ENCODE measurements at places on chromosomes 5 and 9.

DNA sequence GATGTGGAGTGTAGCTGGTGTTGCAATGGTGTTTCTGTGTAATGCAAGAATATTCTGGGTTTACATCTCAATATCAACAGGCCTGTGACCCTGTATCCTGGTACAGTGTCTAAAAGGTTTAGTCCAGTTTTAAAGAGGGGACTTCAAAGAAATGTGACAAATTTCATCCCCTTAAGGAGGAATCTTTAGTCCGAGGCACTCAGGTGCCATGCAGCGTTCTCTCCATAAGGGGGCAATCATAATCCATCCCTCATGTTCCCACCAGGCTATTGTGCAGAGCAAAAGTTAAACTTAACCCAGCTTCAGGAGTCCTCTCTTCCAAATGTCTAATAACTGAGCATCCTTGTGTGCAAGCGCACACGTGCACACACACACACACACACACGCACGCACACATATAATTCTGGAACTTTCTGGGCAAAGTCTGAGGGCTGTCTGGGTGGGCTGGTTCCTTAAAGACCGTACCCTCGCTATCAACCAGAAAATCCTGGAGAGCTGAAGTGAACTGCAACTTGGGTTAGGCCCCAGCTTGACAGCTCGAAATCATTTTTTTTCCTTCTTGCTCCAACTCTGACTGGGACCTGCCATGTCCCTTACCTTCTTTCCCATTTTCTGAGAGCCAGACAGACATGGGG is 46.0 kb downstream of the CRB2 start:
- DNase-seq, result no peak

GRCh38 chr9:124248960-124249359 is 8.8 kb upstream of the NEK6 start:
- DNase-seq, result no peak

DNA sequence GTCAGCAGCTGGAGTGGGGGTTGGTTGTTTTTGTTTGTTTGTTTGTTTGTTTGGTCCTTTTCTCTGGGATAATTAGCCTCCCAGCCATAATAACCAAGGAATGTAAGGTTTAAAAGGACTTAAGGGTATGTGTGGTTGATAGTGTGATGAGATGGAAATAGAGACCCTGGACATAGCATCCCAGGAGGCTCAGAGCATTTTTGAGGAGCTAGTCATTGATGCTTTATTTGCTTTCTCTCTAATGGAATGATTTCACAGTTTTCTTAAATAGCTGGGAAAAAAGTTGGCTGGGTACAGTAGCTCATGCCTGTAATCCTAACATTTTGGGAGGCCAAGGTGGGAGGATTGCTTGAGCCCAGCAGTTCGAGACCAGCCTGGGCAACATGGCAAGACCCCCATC is 45.1 kb downstream of the TTC1 start:
- no peak for DNase-seq

GRCh38 chr9:115633104-115633503 is 515.1 kb upstream of the TNC start:
- no peak for DNase-seq

- no peak for DNase-seq
Measured at GRCh38 chr5:100595812-100596173, 60.6 kb downstream of the FAM174A start.

DNA sequence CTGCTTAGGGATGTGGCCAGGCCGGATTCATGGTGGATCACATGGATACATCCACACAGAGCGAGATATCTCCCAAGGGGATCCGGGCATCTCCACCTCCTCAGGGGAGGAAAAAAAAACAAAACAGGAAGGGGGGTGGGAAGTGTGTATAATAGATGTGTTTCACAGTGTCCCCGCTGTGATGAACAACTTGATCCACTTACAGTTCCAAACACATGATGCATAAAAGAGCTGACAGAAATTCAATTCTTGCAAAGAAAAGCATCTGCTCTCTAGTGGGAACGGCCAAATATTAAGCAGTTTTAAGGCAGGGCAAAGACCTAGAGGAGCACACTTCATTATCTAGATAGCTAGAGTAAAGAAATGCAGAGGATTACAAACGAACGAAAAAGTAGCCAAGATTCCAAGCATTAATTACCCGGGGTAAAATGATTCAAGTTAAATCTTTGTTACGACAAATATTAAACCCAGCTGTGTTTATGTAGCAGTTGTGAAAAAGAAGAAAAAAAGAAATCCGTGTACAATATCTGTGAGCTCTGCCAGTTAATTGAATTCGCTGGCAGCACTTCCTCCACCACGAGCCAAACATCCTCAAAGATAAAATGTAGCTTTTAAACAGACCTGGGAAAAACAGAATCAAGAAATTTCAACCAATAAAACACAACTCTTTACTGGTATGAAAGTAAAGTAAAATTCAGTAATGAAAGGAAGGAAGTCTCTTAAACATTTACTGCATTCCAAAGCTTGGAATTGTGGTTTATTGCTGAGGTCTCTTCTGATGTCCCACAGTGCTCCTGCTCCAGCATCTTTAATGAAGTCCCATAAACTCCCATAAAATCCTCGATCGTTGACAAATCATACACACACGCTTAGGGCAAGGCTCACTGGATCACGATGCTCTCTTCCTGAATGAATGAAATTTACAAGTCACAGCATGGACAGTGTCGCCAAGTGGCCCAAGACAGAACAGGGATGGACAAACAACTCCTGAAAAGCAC is 213.0 kb downstream of the CRB2 start:
- no peak for DNase-seq

DNA sequence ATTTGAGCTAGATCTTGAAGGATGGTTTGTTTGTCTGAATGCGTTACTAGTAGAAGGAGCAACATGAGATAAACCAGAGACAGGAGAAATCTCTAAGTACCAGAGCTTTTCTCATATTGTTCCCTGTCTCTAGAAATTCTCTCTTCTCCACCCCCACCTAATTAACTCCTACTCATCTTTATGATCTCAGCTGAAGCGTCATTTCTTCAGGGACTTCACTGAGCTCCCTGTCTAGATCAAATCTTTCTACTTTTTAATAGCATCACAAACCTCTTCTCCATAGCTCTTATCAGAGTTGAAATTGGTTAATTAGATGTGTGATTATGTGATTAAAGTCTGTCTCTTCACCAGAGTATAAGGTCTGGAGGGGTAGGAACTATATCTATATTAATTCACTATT is 226.2 kb downstream of the PAPPA start:
- DNase-seq, result no peak

DNA sequence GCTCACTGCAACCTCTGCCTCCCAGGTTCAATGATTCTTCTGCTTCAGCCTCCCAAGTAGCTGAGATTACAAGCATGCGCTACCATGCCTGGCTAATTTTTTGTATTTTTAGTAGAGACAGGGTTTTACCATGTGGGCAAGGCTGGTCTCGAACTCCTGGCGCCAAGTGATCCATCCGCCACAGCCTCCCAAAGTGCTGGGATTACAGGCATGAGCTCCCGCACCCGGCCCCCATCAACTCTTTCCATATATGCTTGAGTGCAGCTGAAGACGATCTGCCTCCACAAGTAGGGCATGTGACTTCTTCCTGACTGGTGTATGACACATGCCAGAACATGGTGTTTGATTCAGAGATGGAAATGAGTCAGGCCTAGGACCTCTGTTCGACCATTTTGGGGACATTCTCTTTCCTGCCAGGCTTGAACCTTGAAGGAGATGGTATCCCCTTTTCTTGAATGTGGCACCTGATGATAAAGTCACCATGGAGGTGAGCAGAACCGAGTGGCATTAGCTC is 7.5 kb upstream of the CNOT6 start:
- no peak for DNase-seq

- no peak for DNase-seq
Measured at GRCh38 chr5:96855031-96855872, 21.0 kb upstream of the ERAP2 start.

DNA sequence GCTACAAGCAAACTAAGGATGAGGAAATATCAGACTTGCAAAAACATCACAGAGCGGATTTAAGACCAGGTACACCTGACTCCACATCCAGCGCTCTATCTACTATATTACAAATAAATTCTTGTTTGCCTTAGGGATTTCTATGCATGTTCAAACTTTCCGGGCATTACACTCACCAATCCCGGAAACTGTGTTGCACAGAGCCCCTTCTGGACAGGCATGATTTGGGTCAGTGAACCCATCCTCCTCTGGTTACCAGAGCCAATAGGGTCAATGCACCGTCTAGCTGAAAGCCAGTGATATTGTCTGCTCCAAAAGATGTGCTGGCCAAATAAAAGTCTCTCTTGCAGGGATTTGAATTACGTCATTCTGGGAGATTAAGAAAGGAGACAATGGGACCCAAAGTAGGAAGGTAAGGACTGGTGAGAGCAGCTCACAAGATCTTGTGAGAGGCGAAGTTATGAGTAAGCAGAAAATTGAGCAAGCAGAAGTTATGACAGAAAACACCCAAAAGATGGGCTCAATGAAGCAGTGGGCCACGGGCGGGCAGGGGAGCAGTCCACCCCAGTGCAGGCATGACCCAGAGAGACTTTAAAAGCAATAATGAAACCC is 155.8 kb upstream of the RAI14 start:
- DNase-seq, result no peak

DNA sequence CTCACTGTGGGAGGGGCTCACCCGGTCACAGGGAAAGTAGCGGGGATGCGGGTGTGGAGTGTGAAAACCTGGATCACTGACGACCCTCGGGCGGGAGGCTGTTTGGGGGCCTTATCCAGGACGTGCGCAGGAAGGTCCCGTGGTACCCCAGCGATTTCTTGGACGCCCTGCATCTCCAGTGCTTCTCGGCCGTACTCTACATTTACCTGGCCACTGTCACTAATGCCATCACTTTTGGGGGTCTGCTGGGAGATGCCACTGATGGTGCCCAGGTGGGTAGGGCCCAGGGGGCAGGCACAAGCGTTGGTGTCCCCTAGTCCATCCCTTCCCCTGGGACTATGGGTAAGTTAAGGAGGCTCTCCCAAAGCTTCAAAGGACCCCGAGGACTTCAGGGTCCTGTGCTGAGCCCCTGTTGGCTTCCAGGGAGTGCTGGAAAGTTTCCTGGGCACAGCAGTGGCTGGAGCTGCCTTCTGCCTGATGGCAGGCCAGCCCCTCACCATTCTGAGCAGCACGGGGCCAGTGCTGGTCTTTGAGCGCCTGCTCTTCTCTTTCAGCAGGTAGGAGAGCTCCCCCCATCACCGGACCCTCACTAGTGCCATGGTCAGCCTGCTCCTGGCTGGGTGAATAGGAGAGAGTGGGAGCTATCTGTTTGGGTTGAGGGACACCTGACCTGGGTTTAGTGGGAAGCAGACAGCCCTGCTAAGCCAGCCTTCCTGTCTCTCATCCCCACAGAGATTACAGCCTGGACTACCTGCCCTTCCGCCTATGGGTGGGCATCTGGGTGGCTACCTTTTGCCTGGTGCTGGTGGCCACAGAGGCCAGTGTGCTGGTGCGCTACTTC is 3.9 kb downstream of the SLC4A9 start:
- no peak for DNase-seq

- DNase-seq, result no peak
Measured at GRCh38 chr9:125784286-125785049, 37.3 kb downstream of the PBX3 start.

GRCh38 chr9:78319197-78320029 is 22.5 kb downstream of the PSAT1 start:
- no peak for DNase-seq

DNA sequence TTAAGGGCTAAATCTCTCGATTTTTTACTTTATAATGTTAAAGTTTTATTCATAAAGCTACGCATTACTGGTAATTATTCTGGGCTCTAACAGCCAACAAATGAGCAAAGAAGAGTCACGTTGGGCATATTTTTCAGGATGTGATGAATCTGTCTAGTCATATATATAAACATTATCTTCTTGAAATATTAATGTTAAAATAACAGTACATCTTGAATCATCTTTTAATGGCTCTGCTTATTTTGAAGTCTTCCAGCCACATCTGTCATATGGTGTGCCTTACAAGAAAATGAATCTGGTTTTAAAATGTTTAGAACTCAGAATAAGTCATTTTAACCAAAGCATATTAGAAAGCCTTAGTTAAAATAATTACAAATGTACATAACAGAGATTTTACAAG is 96.9 kb downstream of the CWC27 start:
- no peak for DNase-seq

GRCh38 chr5:90809311-90810056 is 250.9 kb downstream of the ADGRV1 start:
- DNase-seq, result no peak

GRCh38 chr9:34187891-34188240 is 9.0 kb downstream of the UBAP1 start:
- DNase-seq, result no peak

GRCh38 chr9:37550781-37551180 is 25.4 kb downstream of the FBXO10 start:
- no peak for DNase-seq

DNA sequence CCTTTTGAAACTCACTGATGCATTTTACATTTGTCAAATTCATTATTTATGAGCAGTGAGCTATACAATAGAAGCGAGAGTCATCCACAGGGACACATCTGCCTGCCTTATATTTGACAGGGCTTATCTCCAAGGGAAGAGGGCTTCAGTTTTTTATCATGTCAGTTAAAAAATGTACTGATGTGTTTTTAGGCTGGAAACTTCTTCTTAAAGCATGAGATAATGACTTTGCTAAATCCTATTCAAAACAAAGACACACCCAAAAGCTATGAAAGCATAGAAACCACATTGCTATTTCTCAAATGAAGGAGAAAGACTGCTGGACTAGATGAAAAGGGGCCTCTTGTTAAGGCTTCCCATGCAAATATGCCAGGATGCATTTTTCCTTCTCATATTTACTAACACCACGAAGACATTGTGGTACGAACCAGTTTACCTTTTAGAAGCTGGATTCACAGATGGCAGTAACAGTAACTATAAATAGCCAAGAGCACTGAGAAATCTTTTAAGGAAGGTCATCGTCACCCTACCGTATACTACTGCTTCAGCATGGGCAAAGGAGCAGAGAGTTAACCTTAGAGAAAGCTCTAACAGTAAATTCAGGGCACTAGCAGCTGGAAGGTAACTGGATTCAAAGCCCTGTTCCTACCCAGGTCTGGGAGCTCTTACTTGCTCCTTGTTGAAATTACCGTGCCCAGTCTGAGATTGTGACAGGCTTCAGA is 86.3 kb upstream of the IFNK start:
- no peak for DNase-seq

DNA sequence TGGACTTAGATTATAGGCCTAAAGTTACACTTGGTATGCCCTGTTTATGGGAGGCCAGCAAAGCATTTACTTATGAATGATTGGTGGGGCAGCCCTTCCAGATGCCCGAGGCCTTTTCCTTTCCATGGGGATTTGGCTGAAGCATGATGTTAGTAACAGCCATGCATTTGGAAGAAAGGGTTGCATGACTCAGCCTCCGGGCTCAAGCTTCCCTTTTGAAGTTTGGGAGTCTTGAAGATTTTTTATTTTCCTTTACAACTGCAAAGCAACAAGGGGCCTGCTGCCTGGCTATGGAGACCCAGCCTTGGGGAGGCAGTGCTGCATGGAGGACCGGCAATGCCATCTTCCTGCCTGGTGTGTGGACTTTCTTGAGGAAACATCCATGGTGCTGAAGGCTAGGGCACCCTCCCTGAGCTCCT is 244.7 kb downstream of the ICE1 start:
- no peak for DNase-seq
